ENCODE measurements at places on chromosomes 1 and 21.
A peak's percentile ranks its signal among the peaks of the same experiment; 100 is the strongest.

GRCh38 chr1:208324005-208324404, 79.8 kb upstream of the PLXNA2 start:
- DNase-seq: no peak

DNA sequence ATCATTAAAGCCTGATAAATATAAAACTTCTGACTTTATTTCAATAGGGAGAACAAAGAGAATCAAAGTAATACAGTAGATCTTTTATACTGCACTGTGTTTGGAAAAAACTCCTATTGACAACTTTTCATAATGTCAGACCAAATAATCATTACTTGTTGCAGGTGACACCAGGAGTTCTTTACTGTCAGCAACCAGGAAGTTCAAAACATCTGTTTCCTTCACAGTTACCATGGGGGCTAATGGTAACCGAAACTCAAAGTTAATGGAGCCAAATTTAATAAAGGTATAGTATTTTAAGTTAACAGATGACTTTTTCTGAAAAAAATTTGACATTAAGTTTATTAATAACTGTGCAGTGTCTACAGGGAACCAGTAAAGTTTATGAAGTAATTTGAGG, 10.6 kb downstream of the EFCAB7 start:
- no peak for DNase-seq

- no peak for DNase-seq
Measured at GRCh38 chr1:176801514-176802020, 338.6 kb downstream of the PAPPA2 start.

DNA sequence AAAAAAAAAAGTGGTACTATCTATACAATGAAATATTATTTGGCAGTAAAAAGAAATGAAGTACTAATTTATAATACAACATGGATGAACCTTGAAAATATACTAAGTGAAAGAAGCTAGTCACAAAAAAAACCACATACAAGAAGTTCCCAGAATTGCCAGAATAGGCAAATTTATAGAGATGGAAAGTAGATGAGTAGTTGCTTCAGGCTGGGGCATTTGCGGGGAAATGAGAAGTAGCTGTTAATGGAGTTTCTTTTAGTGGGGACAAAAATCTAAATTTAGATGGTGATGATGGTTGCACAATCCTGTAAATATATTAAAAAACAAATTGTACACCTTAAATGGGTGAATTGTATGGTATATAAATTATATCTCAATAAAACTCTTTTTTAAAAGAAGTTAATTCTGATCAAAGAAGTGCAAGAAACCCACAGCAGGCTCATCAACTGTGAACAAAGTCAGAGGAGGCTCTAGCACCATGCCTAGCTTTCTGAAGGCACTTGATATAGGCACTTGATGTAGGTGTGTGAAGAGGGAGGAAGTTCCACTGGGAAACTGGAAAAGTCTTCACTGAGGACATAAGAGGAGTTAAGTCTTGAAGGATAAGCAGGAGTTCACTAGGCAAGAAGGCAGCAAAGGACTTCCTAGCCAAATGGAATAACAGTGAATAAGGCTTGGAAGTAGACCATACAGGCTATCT, 52.5 kb downstream of the DMAP1 start:
- DNase-seq: no peak

DNA sequence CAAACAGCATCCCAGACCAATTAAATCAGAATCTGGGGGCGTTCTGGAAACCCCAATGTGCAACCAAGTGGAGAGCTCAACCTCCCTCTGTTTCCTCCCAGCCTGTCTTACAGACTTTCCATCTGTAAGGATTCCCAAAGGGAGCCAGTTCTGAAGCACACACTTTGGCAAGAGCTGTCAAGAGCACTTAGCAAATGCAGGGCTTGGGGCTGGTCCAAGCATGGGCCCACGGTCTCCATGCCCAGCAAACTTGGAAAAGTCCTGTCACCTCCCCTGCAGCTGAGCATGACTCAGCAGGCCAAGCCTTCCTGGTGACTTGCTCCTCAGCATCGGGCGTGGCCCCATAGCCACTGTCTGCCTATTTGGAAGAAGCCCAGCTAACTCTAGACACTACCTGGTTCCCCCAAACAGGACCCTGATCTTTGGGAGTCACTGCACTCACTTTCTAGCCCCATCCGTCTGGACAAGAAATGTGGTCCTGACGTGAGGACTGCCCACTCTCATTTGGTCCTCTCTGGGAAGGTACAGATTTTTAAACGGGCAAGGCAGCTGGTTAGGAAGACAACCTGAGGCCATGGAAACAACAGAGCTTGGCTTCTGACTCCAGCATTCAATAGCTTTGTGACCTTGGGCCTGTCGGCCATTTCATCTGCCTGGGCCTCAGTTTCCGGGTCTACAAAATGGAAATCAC, 16.9 kb downstream of the SLC2A1 start:
- DNase-seq: no peak

DNA sequence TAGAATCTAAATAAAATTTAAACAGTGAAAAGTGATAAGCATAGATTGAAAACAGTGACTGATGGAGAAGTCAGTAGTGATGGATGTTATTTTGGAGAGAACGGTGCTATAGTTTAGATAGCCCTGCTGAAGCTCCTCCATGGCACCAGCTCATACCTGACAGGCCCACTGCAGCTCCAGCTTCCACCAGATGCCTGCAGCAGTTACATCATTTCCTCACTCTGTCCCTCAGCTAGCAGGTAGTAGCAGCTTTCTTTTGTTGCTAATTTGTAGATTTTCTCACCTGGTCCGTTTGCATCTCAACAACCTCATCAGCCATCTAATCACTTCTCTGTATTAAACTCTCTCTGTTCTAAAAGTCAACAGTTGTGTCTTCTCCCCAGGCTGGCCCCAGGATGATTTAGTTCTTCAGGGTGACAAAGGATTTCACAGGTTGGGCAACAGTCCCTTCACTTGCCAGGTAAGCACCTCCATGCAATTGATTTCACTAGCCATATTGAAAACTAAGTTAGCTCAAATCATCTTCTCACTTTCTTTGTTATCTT, 128.3 kb downstream of the LMX1A start:
- no peak for DNase-seq

DNA sequence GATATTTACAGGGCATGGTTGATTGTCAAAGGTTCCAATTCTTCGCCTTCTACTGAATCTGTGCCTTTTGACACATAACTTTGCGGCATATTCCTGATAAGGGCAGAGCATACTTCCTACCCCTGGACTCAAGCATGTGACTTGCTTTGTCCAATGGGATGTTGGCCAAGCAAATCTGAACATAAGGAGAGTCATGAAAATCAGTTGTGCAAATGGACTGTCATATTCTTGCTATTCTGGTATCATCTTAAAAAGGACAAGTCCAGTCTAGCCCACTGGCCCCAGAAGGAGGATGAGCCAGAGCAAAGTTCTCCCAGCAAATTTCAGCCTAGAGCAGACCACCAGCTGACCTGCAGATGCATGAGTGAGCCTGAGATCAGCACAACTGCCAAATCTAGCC, 41.0 kb upstream of the MUTYH start:
- DNase-seq: no peak

GRCh38 chr1:113278371-113278770, 111.9 kb upstream of the MAGI3 start:
- no peak for DNase-seq

GRCh38 chr1:109717729-109718128, 5.7 kb downstream of the GSTM5 start:
- no peak for DNase-seq

GRCh38 chr1:154379301-154379700, 25.8 kb upstream of the IL6R start:
- DNase-seq: no peak

DNA sequence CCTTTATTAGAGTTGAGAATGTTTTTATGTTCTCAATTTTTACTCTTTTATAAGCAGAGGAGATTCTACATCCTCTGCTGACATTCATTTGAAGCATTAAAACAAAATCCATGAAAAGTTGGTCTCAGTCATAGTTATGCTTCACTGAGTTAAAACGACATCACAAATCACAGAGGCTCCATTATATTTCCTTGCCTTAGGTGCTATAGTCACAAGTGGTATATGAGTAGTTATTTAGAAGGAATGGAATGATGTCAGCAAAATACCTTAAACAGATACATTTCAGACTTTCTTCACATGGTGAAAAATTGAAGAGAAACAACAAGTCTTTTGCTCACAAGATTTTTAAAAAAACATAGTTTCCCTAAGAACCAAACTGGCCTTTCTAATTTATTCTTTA, 11.7 kb upstream of the METTL13 start:
- no peak for DNase-seq

GRCh38 chr21:46122237-46122671, 24.3 kb downstream of the COL6A2 start:
- DNase-seq: no peak

GRCh38 chr1:6870086-6870485, 84.8 kb downstream of the CAMTA1 start:
- no peak for DNase-seq

DNA sequence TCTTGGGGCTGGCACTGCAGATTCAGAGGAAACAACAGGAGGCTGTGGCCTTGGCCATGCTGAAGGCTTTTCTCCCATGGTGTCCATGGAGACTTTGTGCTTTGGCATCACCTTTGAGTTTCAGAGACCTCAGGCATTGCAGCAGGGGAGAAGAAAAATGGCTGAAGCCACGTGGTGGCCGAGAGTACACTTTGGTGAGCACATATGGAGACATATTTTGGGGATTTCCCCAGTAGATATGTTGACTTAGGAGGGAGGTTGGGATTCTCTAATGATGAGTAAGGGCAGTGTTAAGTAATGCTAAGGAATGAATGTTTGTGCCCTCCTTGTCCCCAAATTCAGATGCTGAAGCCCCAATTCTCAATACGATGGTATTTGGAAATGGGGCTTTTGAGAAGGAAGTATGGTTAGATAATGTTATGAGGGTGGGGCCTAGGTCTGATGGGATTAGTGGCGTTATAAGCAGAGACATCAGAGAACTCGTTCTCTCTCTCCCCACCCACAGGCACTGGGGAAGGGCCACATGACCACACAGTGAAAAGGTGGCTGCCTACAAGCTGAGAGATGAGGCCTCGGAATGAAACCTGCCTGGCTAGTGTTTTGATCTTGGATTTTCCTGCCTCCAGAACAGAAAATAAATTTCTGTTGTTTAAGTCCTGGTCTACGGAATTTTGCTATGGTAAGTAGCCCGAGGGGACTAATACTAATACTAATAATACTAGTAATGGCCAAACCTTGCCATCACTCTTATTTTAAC, 98.6 kb downstream of the TBX19 start:
- no peak for DNase-seq

DNA sequence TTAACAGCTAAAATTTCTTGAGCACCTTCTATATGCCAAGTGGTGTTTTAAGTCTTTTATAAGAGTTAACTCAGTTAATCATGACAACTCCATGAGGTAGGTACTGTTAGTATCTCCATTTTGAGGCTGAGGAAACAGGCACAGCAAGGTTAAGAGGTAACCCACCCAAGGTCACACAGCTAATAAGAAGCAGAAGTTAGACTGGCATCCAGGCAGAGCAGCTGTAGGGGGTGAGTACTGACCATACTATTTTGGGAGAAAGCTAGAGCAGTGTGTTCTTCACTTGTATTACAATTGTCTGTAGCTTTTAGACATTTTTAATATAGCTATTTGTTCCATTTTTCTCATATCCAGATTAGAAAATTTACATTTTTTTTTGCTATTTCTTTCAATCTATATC, 4.8 kb downstream of the ATP6V1G3 start:
- no peak for DNase-seq

- no peak for DNase-seq
Measured at GRCh38 chr1:232435729-232436128, 194.2 kb downstream of the SIPA1L2 start.

GRCh38 chr1:6601049-6601922, 1.4 kb downstream of the KLHL21 start:
- DNase-seq: peak; percentile 86

DNA sequence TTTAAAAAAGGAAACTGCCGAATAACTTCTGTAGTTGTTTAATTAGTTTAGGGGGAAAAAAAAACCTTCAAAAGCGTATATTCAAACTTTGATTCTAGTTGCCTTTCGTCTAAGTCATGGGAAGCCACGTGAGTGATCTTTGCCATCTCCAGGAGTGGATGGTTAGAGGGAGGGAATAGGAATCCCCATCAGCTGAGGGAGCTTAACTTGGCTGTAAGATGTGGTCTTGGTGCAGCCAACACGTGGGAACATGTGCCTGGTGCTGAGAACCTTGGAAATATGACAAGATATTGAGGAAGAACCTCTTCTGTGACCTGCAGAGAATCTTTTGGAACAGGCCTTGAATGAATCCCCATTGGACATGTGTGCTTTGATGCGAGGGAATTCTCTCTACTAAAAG, 1.7 kb downstream of the BACE2 start:
- no peak for DNase-seq

Measured in CD4-positive, alpha-beta T cell (primary cell).